NAMALWA (cell line): ENCODE measurements at places on chromosomes 7 and 10.

GRCh38 chr10:13099666-13100348 lies at the start of gene OPTN:
OPTN (plus strand) TSS chr10:13100163; CDS start chr10:13109123, 8,960 bp downstream.
- peak; percentile 88 for DNase-seq

DNA sequence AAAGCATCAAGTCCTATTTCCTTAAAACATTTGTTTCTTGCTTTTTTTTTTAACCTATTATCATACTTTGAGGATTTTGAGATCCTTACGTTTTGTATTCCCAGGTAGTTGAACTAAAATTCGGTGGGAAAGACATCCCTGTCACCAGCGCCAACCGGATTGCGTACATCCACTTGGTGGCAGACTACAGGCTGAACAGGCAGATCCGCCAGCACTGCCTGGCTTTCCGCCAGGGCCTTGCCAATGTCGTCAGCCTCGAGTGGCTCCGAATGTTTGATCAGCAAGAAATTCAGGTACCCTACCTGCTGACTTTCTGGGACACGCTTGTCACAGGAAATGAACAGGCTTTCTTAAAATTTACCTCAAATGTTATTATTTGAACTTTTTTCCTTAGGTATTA lies 83.0 kb upstream of the DNAJB6 start:
- no peak for DNase-seq

- no peak for DNase-seq
These were observed 108.9 kb upstream of the ZMIZ1 start for GRCh38 chr10:78959924-78960285.

DNA sequence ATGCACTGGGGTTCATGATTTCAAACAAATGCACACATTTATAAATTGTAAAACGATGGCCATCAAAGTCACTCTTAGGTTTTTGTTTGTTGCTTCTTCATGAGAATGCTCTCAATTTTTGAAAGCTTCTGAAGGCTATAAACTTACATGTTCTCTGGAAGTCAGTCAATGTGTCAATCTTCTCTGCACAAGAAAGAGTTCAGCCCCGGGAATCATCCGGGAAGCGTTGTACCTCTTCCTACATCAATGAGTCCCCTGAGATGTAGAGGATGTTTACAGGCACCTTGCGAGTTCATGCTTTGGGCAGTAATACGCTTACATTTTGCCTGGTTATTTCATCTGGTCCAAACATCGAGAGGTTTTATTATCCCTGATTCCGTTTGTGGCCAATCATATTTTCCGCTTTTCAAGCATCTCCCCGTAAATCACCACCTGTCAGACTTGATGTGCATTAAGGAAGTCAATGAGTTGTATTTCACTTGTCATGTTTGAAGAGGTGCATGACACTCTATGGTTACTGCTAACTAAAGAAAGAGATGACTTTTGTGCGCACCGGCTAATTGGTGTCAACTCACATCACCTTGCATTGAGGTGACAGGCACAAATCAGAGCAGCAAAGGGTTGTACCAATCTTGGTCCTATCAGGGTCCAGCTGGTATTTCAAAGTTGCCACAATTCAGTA lies 750.7 kb downstream of the SORCS3 start:
- no peak for DNase-seq

GRCh38 chr7:30177965-30178364 lies 43.2 kb downstream of the MTURN start:
- DNase-seq, result no peak

DNA sequence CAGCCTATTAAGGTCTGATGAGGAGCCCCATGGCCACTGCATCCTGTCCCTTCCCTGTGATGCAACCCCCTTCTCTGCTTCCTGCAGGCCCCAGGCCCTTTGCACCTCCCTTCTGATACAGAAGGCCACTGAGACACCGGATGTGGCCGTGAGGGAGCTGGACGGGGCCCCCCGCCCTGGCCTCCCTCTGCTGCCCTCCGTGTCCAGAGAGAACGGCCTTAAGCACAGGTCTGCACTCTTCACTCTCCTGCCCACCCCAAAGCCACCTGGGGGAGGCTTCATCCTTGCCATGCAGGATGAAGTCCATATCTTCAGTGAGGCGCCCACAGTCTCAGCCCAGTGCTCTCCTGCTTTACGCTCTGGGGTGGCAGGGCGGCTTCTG lies 86.9 kb upstream of the GNA12 start:
- no peak for DNase-seq

GRCh38 chr10:27826369-27826768 lies 80.8 kb upstream of the MKX start:
- no peak for DNase-seq

- DNase-seq, result no peak
These were observed 74.0 kb downstream of the POU6F2 start for GRCh38 chr7:39051707-39052106.

GRCh38 chr10:71395621-71396020 lies 1.1 kb upstream of the CDH23 start:
- no peak for DNase-seq

DNA sequence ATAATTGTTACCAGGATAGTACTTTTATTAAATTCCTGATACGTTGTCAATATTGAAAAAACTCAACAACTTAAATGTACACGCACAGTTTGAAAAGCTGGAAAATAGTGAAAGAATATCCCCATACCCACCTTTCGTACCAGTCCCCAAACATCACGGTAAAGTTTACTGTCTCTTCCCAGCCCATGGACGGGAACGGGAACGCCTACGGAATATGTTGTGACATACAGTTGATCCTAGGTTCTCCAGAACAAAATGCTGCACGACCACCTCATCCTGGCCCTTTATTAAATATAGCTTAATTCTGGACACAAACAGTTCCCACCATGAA lies 527 bp upstream of the BCAP29 start:
- DNase-seq, result no peak

DNA sequence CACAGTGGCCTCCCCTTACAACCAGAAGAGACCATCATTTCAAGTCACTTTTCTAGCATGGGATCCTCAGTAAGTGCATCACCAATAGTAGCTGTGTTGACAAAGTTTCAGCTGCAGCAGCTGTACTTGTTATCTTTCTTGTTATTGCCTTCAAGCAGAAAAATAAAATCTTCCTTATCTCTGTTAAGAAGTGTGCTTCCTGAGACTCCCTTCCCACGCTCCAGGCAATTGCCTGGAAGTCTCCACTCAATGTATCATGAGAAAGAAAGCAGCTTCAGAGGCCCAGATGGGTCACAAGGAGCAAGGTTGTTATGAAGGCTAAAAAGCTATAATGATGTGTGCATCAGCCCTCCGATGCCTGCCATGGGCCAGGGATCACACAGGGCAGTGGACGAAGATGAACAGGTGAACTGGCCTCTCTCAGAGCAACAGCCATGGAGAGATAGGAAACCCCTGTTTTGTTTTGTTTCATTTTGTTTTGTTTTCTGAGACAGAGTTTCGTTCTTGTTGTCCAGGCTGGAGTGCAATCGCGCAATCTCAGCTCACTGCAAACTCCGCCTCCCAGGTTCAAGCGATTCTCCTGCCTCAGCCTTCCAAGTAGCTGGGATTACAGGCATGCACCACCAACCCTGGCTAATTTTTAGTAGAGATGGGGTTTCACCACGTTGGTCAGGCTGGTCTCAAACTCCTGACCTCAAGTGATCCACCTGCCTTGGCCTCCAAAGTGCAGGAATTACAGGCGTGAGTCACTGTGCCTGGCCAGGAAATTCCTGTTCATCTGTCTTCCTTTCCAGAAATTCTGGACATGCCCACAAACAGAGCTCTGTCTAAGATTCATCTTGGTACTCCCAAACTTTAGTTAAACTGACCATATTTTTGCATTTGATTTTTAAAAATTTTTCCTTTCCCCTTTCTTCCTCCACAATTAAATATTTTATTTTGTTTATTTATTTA lies 340.5 kb downstream of the TNS3 start:
- DNase-seq, result no peak
